ENCODE measurements at places on chromosomes 5 and 9.

DNA sequence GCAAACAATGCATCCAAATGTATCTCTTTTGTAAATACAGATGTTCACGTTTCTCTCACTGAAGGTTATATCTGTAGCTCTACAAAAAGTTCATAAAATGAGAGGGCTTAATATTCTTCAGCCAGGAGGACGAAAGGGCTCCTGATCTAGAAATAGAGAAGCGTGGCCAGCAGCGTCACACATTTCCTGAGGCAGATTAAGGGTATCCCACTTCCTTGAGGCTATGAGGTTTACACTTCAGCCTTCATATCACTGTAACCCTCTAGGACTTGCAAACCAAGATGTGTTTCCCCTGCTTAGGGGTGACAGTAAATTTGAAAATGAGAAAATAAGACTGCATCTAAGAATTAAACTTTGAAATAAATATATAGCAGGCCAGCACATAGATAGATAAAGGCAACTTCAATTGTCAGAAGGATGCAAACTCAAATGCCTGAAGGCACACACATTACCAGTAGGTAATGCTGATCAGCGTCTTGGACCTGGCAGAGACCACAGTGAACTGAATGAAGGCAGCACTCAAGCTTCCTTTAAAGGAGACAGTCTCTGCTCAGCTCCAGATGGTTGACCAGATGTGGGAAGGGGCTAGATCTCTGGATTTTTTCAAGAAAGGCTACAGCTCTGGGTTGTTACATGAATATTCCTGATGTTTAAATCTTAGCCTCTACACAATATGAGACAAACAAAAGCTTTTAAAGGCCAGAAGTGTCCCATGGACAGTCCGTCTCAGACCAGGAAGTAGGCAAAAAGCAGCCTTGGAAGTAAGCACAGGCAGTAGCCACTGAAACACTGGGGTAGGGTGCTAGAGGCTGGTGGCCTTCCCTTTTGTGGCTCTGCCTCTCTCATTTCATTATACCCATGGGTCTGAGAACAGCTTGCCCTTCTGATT is 197.7 kb downstream of the MCTP1 start:
- DNase-seq = no peak

GRCh38 chr5:134934202-134934601 is 29.3 kb downstream of the PCBD2 start:
- DNase-seq = no peak

- DNase-seq = no peak
Observed at GRCh38 chr9:5846501-5846921, 13.6 kb upstream of the ERMP1 start.

GRCh38 chr5:98308960-98309359 is 464.5 kb upstream of the RGMB start:
- peak; percentile 68 for DNase-seq

DNA sequence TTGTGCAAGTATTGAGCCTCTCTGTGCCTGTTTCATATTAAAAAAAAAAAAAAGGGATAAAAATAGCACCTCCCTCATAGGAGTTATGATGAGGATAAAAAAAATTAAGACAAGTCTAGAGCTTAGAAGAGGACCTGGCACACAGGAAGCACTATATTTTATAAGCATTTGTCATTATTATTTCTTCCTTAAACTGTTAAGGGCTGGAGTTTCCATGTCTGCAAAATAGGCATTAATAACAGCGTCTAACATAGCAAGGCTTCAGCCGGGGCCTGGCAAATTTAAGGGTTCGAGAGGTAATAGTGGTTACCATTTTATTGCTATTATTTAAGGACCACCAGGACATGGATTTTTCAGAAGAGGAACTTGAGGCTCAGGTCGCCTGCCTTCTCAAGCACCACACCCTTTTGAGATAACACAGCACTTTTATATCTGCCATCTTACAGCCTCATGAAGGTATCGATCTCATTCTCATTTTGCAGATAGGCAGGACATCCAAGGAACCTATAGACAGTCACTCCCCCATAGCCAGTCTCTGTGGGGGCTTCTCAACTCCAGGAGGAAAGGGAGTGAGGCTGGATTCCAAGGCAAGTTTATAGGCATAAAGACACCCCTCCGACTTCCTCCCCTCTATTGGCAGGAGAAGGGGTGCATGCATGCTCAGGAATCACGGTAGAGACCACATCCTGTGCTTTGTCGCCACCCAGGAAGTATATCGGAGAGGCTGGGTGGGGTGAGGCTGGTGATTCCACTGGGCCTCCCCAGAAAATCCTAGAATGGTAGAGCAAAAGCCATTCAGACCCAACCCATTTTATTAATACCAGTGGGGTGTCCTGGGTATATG is 2.4 kb downstream of the ANXA6 start:
- peak; percentile 67 for DNase-seq

DNA sequence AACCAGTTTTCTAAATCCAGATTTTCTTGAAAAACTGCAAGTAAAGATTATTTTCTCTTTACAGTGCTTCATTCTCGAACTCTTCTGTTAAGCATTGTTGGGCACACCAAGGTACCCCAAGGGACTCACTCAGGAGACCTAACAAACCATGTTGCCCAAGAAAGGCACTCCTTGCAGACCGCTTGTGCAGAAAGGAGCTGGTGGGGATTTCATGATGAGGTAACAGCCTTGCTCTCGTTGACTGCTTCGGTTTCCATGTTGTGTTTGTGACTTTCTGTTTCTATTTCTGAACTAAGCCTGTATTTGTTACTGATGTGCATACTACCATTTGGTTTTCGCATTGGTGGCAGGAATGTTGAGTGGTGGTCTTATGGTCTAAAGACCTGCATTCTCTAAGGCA is 266.6 kb upstream of the DAP start:
- no peak for DNase-seq

- DNase-seq = no peak
Observed at GRCh38 chr9:93225892-93226291, 42.0 kb downstream of the WNK2 start.

DNA sequence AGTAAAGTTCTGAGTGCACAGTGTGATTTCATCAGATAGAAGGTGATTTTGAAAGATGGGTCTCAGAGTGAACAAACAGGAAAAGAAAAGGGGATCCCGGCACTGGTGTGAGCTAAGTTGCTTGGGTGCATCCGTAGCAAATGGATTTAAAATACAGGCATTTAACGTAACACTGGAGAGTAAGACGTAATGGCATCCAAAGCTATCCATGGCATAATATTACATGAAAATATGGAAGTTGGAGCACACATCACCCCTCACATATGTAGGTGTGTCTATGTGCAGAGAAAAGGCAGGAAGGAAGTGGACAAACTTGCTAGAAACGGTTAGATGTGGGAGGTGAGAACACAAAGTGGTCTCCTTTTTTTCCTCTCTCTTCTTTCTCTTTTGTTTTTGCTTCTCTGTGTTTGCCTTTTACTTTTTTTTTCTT is 38.2 kb upstream of the SEMA4D start:
- DNase-seq = no peak

DNA sequence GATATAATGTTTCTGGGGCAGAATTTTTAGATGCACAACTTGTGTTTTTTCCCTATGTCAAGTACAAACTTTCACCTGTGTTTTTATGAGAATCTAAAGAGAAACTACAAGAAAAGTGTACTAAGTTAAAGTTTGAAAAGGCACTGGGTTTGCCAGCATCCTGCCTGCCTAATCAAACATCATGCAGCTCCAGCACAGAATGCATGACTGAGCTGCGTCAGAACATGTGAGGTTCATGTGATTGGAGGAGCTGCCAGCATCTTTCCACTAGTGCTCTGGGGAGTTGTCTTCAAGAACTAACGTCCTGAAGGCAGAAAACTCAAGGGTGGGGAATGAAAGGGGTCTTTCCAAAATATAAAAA is 46.1 kb upstream of the RIC1 start:
- DNase-seq = peak; percentile 70

DNA sequence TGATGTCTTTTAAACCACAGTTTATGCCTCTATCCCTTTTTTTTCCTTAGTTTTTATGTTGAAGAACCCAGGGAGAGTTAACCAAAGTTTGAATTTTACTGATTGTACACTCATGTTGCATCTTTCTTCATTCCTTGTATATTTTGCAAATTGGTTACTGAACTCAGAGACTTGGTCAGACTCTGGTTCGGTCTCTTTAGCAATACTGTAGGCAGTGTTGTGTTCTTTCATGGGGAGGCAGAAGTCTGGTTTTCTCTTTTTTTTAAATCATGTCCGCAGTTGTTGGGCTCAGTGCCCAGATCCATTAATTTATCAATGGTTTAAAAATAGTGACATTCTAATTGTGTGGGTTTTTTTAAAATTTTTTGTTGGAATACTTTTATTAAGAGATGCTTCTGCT is 23.4 kb downstream of the UBE2R2 start:
- DNase-seq = no peak

DNA sequence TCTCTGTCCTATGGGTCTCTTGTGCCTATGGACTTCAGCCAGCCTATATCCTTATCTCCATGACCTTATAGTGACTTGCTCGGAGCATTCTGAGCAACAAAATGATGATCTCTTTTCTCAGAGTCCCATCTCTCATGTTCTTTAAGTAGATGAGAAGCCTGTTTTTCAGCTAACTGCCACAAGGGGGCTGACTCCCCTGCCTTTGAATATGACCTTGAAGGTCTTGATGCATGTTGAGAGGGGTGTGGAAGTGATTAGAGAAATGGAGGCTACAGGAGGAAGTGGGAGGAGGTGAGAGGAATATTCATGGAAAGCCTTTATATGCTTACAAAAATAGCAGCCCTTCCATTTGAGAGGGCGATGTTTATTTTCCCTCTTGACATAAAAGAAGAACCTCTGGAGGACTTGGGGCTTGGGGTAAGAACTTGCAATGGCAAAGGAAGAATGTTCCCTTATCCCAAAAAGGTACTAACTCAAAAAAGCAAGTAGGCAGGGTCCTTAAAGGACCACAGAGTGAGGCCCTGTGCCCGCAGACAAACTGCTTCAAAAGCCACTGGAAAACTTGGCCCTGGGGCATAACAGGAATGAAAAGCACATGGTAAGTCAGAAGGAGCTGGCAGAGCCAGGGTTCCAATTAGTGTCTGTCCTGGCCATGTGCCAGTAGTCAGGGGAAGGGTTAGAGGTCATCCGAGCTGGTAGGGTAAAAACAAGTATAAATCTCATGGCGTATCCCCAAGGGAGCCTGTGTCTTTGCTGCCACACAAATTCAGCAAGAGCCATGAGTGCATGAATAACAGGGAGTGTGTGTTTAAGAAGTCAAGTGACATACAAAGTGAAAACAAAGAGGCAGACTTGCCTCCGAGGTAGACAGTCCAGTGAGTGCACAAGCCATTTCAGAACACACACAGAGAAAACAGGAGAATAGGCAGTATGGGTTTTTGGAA is 39.1 kb downstream of the FGD3 start:
- peak; percentile 16 for DNase-seq

DNA sequence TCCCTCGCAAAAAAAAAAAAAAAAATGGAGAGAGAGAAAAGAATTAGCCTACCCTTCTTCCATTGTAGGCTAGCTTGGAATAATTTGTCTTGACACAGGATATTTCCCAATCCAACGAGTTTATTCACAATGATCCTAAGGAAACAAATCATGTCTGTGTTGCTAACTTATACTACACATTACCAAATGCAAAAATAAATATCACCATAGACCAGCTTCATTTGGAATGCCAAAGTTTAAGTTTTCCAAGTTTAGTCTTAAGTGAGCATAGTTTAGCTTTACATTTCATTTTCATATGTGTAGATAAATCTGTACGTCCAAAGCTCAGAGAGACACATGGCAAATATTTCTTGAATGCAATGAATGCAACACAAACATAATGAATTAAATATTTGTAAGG is 1106.2 kb upstream of the DMAC1 start:
- DNase-seq = no peak

DNA sequence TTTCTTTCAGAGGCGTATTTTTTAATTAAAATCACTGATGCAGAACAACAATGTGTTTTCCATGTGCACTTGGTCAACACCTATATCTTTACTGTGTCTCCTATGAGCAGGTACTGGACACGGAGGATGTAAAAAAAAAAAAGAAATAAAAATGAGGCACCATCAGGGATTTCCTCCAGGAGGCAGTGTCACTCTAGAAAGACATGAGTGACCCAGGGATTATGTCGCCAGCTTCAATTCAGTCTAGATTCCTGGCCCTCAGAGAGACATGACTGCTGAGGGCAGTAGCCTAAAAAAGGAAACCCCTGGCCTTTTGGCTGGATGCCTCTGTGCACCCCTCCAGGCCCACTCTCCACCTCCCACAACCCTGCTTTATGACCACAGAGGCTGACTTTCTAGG is 18.3 kb upstream of the IL33 start:
- peak; percentile 2 for DNase-seq

DNA sequence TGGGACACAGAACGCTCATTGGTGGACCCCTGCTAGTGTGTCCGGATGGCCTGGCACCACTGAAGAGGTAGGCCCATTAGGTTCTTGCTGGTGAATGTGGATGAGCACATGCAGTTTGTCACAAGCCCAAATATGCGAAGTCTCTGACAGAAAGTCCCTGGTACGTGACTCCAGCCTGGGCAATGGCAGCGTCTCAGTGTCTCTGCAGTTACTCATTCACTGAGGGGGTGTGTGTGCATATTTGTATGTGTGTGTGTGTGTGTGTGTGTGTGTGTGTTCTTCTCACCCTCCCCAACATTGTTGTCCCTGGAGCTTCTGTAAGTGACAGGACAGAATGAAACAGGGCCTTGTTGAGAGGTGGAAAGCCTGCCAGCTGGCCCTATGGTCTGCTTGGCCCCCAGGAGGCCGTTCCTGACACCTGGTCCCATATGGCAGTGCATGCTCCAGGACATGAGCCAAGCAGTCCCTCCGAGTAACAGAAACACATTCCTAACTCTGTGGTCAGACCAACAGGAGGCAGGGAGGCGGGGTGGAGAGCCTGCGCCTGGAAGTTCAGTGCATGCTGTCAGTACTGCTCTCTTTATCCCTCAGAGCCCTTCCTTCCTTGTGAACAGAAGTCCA is 169.9 kb downstream of the SLC28A3 start:
- DNase-seq = peak; percentile 98

DNA sequence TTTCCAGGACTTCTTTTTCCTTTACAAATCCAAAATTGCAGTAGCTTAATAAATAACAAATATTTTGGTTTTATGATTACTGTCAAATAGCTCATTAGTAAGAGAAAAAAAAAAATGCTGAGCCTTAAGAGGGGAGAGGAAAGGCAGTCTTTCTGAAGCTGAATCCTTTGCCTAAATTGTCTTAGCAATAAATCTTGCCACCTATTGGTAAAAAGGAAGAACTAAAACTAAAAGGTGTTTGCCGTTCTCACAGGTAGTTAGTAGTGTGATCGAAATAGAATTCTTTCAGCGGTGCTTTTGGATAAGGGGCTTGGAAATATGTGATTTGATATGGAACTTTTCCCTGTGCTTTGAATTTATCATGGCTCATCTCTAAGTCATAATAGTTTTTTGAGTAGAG is 31.2 kb downstream of the PIK3R1 start:
- DNase-seq = no peak

GRCh38 chr5:127447827-127448226 is 69.6 kb upstream of the PRRC1 start:
- peak; percentile 32 for DNase-seq

GRCh38 chr9:86585422-86586143 is 231.4 kb upstream of the TUT7 start:
- no peak for DNase-seq
